Stimulated activated CD4-positive, alpha-beta T cell treated with anti-CD3 and anti-CD28 coated beads, TNF-alpha, amount 100 ng/mL, for 24 hours (primary cell): ENCODE measurements at places on chromosomes 4 and X.
A peak's percentile ranks its signal among the peaks of the same experiment; 100 is the strongest.

DNA sequence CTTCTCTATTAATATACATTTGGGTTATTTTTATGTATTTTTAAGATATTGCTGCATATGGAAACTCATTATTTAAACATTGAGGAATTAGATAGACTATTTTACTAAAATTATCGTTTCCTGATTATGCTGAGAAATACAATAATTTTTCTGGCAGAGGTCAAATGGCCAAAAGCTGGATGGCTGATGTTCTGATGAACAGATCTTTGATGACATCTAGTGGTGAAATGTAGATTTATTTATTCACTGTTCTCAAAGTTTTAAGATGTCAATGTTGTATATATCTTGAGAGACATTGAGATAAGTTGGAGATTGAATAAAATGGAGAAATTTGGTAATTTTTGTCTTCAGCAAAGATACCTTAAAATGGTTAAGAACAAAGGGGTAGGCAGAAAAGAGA lies 96.2 kb downstream of the UGT8 start:
- no peak for DNase-seq

- no peak for DNase-seq
These were observed 223.1 kb upstream of the LEF1 start for GRCh38 chr4:108391701-108392455.

- no peak for DNase-seq
These were observed at the start of gene MXRA5 for GRCh38 chrX:3346501-3347259. Gene MXRA5 (minus strand): TSS chrX:3346652. CDS start chrX:3343833, 2,819 bp downstream.

DNA sequence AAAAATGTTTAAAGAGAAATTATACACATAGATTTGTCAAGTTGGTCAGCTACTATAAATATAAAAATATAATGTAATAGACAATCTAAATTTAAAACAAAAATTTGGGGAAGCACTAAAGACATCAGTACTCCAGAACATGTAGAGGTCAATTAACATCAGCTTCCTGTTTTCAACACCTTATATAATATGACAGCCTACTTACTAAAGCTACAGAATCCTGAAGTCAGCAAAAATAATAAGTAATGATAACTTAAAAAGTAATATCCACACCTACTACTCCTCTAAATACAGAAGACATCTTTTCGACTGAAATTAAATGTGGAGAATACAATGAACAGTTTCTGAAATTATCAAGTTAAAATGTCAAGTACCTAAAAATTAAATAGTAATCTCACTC lies 118.6 kb downstream of the LRBA start:
- DNase-seq: no peak

DNA sequence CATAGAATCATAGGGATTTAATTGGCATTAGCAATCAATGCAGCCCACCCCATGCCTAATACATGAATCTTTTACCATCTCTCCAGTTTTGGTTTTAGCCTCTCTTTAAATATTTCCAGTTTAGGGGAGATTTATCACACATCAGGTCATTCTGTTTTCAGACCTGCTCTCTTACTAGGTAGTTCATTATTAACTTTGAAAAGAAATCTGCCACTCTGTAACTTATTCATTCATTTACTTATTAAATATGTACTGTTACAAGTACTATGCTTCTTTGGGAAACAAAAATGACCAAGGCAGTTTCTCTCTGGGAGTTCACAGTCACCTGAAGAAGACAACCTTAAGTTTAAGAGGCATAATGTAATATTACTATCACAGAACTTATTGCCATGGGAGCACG lies 62.1 kb downstream of the USO1 start:
- no peak for DNase-seq

DNA sequence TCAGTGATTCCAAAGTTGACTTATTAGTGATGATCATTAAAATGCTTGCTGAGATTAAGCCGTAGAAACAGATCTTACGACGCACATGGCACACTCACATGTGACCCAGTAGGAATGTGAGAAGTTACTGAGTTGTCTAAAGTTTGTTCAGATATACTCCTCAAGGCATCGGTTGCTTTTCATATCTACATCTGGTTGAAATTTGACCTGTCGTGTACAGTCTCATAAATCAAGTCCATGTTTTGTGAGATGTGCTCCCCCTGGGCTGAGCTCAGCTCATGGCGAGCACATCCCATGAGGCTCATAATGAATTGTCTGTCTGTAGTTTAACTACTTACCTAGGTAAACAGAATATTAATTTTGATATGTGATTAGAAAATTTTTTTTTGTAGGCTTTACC lies 67.0 kb downstream of the TNIP2 start:
- DNase-seq: no peak

GRCh38 chr4:144894573-144894972 lies 203.4 kb downstream of the ANAPC10 start:
- no peak for DNase-seq

GRCh38 chrX:24890677-24891076 lies 125.1 kb downstream of the ARX start:
- no peak for DNase-seq

DNA sequence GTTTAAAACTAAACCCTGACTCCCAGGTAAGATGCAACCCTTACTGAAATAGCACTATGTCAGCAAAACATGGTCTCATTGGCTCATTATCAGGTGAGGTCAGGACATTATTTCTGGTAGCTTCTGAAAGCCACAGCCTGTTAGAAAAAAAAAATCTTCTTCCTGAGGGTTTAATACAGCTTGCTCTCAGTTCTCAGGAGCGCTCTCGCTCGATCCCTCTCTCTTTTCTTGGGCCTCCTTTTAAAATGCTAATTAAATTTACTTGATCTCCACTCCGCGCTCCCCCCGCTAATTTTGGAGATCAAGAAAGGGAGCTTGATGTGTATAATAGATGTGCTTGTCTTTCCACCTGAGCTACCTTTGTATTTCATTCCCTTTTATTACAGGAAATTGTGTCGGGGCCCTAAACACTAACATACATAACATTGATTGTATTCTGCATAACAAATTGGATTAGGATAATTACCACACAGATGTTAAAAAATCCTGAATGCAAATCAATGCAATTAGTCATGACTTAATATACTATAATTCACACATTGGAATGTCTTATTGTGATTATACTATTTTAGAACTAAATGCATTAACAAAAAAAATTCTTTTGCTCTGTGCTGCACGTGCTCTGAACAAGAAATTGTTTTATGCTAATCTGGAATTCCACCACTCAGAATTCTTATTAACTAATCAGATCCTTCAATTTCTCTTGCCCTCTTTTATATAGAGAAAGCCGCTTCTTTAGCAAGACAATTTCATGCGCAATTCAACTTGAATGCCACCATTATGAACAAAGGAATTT lies 101.6 kb upstream of the TEX13D start:
- DNase-seq: no peak

- DNase-seq: no peak
These were observed 52.0 kb upstream of the WDR17 start for GRCh38 chr4:176013476-176014247.

- no peak for DNase-seq
These were observed 128.0 kb downstream of the ARHGEF9 start for GRCh38 chrX:63656871-63657580.

DNA sequence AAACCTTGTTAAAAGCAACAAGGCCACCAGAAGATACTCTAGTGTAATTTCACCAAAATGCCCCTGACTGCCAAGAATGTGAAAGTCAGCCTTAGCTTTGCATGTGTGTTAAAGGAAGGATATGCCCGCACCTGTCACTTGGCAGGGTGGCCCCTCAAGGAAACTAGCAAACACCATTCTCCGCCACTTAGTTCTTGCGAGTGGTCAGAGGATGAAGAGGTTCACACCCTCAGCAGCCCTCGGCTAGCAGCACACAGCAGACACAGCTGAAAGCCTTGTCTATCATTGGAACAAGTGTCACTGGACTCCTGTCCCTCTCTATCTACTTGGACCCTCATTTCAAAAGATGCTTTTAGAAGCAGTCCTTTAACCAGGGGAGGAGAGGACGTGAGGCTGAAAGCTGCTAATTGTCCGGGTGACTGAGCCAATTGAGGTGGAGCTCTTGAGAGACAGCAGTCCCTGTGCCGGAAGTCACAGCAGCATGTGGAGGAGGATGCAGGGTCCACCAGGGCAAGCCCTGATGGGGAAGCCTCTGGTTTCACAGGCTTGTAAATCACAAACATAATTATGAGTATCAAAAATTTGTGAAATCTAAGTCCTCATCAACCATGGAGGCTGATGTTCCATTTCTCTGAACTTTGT lies 18.0 kb downstream of the HHIP start:
- DNase-seq: no peak

- DNase-seq: no peak
These were observed 238.8 kb downstream of the QDPR start for GRCh38 chr4:17273047-17273446.

DNA sequence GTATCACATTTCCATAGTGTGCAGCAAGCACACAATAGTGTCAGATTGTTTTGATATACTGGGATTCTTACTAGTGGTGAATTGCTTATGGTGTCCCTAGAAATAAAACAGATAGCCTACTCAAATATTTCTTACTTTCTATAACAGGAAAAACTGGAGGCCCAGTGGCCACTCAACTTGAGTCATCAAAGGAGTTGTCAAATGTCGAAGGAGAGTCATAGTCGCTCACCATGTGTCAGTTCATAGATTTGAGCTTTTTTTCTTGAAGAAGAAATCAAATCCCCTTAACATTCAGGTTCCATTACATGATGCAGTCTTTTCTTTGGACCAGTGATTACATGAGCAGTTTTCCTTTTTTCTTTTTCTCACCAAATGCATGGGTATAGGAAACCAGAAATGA lies 1271.0 kb downstream of the RAPGEF2 start:
- DNase-seq: no peak

GRCh38 chr4:186307916-186308315 lies 41.9 kb downstream of the F11 start:
- no peak for DNase-seq

DNA sequence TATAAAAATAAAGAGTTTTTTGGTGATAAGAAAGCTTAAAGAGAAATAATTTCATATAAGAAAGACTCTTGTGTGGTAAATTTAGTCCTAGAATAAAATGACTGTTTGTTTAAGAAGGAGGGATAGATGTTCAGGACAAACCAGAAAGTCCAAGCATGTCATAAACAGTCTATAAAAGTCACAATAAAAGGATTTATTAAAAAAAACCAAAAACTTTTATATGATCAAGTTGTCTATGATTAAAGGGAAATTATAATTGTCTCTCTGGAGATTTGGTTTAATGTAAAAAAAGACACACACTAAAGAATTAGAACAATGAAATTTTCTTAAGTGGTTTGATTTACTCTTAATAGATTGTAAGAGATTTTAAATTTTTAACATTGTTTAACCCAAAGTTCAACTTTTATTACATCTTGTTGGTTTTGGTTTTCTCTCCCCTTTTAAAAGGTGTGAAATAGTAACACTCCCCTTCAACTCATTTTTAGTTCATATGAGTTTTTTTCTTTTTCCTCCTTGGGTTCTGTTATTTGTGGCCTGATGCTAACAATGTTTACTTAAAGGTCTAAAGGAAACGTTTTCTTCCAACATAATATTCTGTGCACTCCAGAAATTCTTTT lies 89.7 kb downstream of the PDHA2 start:
- DNase-seq: no peak

DNA sequence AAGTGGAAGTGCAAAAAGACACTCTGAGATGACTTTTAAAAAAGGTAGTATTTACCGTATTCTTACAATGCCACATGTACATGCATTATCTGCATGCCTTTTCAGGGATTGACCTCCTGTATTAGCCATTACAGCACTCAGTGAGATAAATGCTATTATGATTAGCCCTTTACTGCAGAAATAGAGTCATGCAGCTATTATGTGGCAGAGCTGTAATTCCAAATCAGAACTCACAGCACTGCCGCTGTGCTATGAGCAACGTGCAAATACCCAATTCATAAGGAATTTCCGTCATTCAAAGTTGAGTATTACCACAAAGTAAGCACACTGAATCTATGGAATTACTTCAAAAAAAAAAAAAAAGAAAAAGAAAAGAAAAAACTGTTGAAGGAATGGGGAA lies 92.1 kb upstream of the SMAD1 start:
- no peak for DNase-seq

DNA sequence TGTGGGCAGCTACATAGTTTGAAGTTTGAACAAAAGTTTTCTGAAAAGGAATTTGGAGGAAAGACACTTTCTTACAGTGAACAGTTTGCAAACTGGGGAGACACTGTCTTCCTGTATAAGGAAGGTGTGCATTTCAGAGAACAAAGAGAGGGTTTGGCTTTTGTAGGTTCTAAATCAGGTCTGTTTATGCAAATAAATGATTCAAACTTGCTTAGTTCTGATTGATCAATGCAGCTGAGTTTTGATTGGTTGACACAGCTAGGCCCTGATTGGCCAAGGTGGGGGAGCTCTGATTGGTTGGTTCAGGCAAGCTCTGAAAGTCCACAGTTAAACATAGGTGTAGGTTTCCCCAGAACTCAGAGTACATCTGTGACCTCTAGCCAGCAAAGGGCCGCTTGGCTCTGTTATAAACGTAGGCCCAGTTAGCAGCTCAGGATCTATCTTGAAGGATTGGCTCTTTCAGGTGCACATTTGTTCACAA lies 63.0 kb upstream of the ENPP6 start:
- no peak for DNase-seq

DNA sequence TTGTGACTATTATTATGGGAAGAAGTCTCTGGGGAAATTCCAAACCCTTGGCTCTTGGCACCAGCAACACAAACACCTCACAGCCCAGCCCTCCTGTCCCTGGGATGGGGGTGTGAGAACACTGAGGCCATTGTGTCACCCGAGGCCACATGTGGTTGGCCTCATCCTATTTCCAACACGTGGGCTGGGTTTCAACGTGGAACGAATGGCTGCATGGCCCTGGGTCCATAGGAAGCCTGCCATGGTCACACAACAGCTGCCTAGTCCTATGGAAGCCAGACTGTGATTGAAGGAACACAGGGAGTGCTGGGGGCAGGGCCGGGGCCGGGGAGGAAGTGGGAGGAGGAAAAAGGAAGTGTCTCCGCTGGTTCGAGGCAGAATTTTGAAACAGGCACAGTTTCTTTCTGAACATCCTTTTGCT lies 10.0 kb downstream of the CLCN4 start:
- no peak for DNase-seq

- no peak for DNase-seq
These were observed 4.5 kb downstream of the CXXC4 start for GRCh38 chr4:104490096-104490769.

DNA sequence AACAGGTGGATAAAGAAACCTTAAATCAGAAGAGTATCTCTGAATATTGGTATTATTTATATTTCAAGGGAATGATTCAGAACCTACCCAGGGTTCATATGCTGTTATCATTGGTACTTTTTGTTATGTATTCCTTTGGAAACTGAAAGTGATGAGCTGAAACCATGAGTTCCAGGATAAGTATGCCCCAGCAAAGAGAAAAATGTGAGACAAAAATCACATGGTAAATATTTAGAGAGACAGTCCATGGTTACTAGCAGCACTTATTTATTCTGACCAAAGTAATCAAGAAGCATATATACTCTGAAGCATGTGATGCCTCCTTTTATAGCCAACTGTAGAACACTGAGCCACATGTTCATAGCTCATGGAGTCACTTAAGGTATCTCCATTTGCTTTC lies 277.7 kb downstream of the ARAP2 start:
- no peak for DNase-seq

- DNase-seq: no peak
These were observed 8.0 kb downstream of the RPL34 start for GRCh38 chr4:108628411-108628810.

GRCh38 chrX:7252013-7252610 lies 104.2 kb upstream of the PUDP start:
- no peak for DNase-seq

GRCh38 chr4:84966382-84967242 lies at the start of gene WDFY3:
Gene WDFY3 (minus strand): TSS chr4:84966690. CDS start chr4:84860591, 106,099 bp downstream.
- peak; percentile 10 for DNase-seq

- DNase-seq: no peak
These were observed 3.2 kb upstream of the PCDH19 start for GRCh38 chrX:100413229-100413628.
